ENCODE measurements at places on chromosomes 1 and 21.

GRCh38 chr1:188668083-188668482, 1809.6 kb downstream of the BRINP3 start:
- ATAC-seq: no peak

DNA sequence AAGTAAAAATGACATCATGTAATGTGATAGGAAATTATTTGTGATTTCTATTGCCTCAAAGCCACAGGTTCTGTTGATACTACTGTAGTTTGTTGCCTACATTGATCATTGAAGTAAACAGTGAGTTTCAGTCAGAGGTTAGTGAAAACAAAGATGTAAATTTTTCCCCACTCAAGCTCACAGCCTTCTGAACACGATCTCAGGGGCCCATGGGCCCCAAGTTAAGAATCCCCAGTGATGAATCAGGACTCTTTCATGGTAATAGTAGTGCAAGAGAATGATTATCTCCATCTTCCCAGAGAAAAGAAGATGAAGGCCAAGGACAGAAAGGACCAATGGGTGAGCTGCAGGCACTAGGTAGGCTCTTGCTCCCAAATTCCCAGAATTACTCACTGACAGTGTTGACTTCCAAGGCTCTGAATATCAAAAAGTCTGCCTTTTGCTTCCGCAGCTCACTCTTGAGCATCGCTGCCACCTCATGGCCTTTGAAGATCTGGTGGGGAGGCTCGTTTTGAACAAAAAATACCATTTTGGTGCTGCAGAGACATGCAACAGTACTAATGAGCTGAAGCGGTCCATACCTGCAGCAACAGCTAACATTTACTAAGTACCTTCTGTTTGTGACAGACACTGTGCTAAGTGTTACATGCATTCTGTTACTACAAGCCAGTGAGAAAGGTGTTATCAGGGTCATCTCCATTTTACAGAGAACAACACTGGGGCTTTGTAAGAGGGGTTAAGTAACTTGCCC, 113.3 kb downstream of the KIAA0319L start:
- ATAC-seq: no peak

- no peak for ATAC-seq
These were observed 6.8 kb downstream of the MIER1 start for GRCh38 chr1:66931590-66931989.

DNA sequence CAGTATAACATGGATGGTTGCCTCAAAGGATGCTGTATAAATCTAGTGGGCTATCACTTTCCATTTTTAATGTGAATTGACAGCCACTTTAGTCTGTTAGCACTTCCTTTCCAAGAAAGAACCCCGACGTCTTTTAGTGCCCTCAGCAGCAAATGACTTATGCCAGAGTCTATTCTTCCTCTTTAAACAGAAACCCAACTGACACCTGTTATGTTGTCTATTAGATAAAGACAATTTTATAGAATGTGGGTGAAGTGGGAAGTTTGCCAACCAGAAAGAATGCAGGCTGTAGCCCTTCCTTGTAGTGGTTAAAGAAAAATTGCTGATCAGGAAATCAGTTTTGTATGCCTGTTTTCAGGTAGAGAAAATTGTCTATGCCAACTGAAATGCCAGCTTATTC, 344.9 kb downstream of the ZNF326 start:
- no peak for ATAC-seq

GRCh38 chr1:234973426-234974250, 155.0 kb downstream of the TOMM20 start:
- no peak for ATAC-seq

DNA sequence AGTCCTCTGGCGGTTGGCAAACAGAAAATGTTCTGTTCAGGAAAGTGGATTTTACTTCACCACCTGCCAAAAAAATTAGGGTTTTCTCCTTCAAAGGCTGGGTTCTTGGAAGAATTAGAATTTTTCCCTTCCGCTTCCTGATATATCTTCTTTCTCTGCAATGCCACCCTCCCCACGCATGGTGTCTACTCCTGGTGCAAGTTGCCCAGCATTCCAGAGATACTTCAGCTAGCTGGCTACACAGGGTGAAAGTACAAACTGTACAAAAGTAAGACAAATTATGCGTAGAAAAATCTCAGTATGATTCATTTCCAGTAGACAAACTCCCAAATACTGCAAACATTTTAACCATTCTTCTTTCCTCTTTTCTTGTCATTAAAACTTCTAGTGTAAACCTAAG, 430.1 kb upstream of the ESRRG start:
- ATAC-seq: no peak

DNA sequence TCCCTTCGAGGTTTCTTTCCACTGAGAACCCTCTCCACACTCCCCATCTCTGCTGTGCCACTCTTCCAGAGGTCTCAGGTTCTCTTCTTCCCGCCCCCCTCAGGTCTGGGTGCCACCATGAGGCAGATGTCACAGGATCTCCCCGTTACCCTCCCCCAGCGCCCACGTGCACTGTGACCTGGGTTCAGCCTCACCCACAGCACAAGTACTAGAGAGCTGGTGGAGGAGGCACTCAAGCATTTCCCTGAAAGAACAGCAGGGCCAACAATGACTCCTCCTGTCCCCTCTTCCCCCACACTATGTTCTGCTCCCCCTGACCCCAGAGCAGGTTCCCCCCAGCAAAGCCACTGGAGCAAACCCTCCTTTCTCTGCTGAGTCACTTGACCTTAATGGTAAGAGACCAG, 14.3 kb downstream of the PLEKHA6 start:
- ATAC-seq: no peak

- ATAC-seq: no peak
These were observed 46.0 kb upstream of the SLC19A1 start for GRCh38 chr21:45588086-45588825.

DNA sequence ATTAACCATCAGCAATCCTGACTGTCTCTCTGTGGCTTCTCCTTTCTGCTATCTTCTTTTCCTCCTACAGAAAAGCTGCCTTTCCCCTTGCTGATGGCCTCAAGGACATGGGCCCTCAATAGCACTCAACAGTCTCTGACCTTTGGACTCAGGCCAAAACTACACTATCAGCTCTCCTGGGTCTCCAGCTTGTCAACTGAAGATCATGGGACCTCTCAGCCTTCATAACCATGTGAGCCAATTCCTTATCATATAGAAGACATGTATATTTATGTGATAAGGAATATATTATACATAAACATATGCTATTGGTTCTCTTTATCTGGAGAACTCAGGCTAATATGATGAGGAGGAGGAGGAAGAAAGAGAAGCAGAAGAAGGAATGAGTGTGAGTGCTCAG, 91.8 kb upstream of the GJB5 start:
- no peak for ATAC-seq

DNA sequence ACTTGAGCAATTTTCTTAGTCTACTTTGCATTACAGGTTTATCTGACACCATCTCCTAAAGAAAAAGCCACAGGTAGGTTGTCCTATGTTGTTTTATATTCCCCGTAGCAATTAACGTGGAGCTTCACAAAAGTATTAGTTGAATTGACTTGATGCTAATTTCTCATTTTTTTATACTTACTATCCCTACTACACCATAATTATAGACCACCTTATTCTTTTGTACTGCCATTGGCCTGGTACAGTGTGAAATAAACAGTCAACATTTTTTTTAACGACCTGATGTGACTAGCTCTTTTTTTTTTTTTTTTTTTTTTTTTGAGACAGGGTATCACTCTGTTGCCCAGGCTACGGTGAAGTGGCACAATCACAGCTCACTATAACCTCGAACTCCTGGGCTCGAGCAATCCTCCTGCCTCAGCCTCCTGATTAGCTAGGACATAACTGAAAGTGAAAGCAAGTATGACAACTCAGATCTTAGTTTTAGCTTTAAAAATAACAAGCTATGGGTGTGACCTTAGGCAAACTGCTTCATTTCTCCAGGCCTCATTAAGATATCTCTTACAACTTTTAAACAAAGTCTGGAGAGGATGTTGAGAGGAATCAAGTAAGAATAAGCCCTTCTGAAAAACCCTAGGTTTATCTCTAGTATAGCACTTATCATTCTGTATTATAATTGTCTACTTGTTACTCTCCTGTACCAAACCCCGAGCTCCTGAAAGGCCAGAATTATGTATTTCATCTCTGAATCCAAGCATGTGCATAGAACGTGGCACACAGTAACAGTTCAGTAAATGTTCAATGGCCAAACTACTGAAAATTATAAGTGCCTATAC, 49.5 kb downstream of the LUZP1 start:
- ATAC-seq: no peak

DNA sequence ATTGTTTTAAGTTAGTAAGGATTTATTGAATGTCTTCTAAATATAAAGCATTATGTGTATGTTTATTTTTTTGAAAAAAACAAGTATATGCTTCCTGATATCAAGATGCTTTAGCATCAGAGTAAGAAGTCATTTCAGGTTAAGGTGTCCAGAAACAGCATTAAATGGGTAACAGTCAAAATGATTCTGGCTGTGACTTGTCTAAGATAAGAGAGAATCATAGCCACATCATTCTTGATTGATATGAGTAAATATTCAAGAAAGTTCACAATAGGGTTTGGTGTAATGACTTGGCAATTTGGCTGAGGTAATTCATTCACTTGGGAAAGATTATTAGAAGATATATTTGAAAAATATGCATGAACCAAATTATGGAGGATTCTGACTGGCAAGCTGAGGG, 193.8 kb downstream of the DPYD start:
- no peak for ATAC-seq

GRCh38 chr1:178465011-178465410, 31.8 kb downstream of the CLEC20A start:
- ATAC-seq: no peak

DNA sequence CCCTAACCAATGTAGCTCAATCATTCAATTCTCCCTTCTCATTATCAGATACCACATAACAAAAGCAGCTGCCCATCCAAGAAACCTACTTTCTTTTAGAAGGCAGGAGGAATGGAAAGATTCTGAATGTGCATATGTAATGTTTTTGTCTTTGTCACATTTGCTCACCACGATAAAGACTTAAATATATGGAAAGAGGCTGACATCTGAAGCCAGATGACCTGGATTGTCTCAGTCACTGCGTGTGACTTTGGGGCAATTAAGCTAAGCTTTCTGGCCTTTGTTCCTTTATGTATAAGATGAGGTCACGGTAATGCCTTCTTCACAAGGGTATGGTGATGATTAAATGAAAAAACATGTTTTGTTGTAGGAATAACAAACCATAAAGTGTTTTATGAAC, 42.6 kb downstream of the LRRC52 start:
- no peak for ATAC-seq

GRCh38 chr1:15738416-15739113, 2.5 kb downstream of the SLC25A34 start:
- ATAC-seq: no peak

GRCh38 chr1:15042866-15043265, 110.7 kb upstream of the TMEM51 start:
- ATAC-seq: no peak

- ATAC-seq: no peak
These were observed 9.9 kb upstream of the DYRK1A start for GRCh38 chr21:37356706-37357105.

GRCh38 chr1:44719318-44719717, 11.7 kb downstream of the RNU5D-1 start:
- no peak for ATAC-seq

DNA sequence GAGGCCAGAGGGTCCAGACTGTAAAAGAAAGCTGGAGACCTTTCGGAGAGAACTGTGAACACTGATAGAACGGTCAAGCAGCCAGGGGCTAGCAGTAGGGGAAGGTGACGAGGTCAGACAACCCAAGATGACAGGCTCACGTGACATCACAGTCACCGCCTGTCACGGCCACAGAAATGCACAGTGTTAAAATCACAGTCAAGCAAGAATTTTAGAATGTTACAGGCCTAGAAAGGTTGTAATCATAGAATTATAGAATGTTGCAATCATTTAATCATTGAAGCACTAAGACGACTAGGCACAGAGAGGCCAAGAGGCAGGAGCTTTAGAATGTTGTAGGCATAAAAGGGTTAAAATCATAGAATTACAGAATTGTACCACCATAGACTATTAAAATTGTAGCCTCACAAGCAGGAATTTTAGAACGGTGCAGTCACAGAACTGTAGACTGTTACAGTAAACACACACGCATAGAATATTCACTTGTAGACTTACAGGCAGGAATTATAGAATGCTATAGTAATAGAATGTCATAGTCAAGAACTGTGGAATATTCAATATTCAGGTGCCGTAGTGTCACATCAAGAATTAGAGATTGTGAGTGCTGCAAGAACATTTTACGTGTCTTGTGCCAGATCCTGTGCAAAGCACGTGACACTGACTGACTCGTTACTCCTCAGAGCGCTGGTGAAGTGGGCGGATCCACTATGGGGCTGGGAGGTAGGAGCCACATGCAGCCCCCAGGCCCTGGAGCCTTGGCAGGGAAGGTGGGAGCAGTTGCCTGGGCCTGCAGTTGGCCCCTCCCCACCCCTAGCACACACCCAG, 118.1 kb downstream of the EPHB2 start:
- ATAC-seq: peak; percentile 74

DNA sequence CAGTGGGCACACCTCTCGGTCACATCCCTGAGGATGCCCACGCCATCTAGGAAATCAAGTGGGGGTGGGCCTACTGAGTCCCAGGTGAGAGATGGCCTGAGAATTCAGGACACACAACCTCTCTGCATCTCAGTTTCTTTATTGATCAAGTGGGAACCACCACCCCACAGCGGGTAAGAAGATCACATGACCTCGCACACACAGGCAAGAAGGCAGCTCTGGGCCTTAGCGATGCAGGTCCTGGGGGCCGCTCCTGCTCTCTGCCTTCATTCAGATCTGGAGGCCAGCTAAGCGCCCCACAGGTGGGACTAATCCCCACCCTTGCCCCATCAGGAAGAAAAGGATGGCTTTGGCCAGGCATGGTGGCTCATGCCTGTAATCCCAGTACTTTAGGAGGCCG, 63.2 kb downstream of the PGBD5 start:
- ATAC-seq: no peak

- ATAC-seq: peak; percentile 61
These were observed 43.2 kb downstream of the HIVEP3 start for GRCh38 chr1:41875487-41875886.

GRCh38 chr1:23790696-23791515, at the start of gene LYPLA2:
Gene LYPLA2 (plus strand): TSS chr1:23791145. CDS start chr1:23792683, 1,538 bp downstream.
- ATAC-seq: peak; percentile 82

GRCh38 chr1:244826712-244827111, 8.7 kb upstream of the COX20 start:
- ATAC-seq: no peak

- ATAC-seq: no peak
These were observed 434.0 kb upstream of the NR5A2 start for GRCh38 chr1:199593475-199593874.

- no peak for ATAC-seq
These were observed 9.9 kb downstream of the SZRD1 start for GRCh38 chr1:16376971-16377370.

DNA sequence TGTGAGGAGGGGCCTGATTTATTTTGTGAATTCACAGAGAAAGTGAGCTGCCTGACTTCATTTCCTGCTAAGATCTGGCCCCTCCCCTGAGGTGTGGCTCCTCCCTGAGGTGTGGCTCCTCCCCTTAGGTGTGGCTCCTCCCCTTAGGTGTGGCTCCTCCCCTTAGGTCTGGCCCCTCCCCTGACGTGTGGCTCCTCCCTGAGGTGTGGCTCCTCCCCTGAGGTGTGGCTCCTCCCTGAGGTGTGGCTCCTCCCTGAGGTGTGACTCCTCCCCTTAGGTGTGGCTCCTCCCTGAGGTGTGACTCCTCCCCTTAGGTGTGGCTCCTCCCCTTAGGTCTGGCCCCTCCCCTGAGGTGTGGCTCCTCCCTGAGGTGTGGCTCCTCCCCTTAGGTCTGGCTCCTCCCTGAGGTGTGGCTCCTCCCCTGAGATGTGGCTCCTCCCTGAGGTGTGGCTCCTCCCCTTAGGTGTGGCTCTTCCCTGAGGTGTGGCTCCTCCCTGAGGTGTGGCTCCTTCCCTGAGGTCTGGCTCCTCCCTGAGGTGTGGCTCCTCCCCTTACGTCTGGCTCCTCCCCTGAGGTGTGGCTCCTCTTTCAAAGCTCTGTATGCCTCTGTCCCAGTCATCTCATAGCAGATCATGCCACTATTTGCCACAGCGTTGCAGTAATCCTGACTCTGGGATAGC, 26.9 kb upstream of the LRRC3 start:
- ATAC-seq: no peak

Measured in motor neuron (in vitro differentiated cells).